Posterior vena cava (tissue), 2 donors: ENCODE measurements at places on chromosomes 3 and 15. TPM values are rescaled to one million over a fixed set of nuclear protein-coding genes. Genes with fewer than 3 reads are reported as not detected.

MST1R gene
- total RNA-seq = 1.4 TPM

IGSF10 gene
- total RNA-seq = 2.2 TPM

CIDEC gene
- 2.9 TPM for total RNA-seq

MASP1 gene
- total RNA-seq = 21.1 TPM

FGF12 gene
- 1.7 TPM for total RNA-seq

CACNA1D gene
- 1.9 TPM for total RNA-seq

MUC4 gene
- not detected for total RNA-seq

DAPK2 gene
- 3.1 TPM for total RNA-seq

BBS4 gene
- 16.4 TPM for total RNA-seq

CHDH gene
- total RNA-seq = 3.7 TPM

IGSF11 gene
- total RNA-seq = 0.57 TPM

CDV3 gene
- total RNA-seq = 124 TPM

ABHD17C gene
- total RNA-seq = 4.4 TPM

SEMA5B gene
- 1.3 TPM for total RNA-seq

CPNE9 gene
- total RNA-seq = not detected

SCAPER gene
- 32.1 TPM for total RNA-seq

EOMES gene
- total RNA-seq = 0.24 TPM

C2CD4A gene
- total RNA-seq = not detected

A4GNT gene
- total RNA-seq = not detected

HHLA2 gene
- total RNA-seq = not detected

ZNF717 gene
- total RNA-seq = 11.8 TPM

GPR160 gene
- 1.9 TPM for total RNA-seq

HRG gene
- total RNA-seq = not detected

MAP6D1 gene
- total RNA-seq = 1.4 TPM

GOLGA6D gene
- not detected for total RNA-seq

ZNF639 gene
- 31.6 TPM for total RNA-seq

DOCK3 gene
- 2.4 TPM for total RNA-seq

GADL1 gene
- total RNA-seq = 1.1 TPM

AMT gene
- 6.1 TPM for total RNA-seq

GOLGA6L4 gene
- total RNA-seq = 6.4 TPM

ECE2 gene
- total RNA-seq = not detected

UQCC5 gene
- 22.8 TPM for total RNA-seq
